Stimulated activated CD4-positive, alpha-beta T cell treated with anti-CD3 and anti-CD28 coated beads, Interleukin-12 subunit alpha, Interleukin-12 subunit beta, amount 100 ng/mL, for 48 hours (primary cell): ENCODE measurements at places on chromosomes 4 and X.

- DNase-seq, result no peak
Observed at GRCh38 chr4:1488357-1488756, 82.1 kb upstream of the NKX1-1 start.

GRCh38 chr4:122819708-122820449 lies 6.8 kb upstream of the FGF2 start:
- DNase-seq, result no peak

DNA sequence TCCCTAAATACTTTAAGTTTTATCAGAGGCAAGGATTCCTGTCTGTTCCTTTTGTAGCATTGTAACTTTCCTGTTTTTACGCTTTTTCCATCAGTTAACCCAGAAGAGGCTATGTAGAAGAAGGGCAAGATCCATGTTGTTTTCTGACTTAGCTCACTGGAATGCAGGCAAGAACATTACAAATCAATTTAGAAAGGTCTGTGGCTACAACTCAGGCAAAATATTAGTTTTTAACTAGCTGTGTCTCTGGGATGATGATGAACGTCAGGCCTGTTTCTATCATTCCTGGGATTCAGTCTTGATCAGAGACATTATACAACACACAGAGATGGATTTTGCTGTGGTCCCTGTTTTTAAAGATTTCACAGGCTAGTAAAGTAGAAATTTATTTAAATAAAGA lies 813.0 kb upstream of the POU3F4 start:
- no peak for DNase-seq

GRCh38 chr4:124212815-124213630 lies 499.5 kb downstream of the ANKRD50 start:
- DNase-seq, result no peak

GRCh38 chr4:165874072-165874790 lies 1.2 kb downstream of the TLL1 start:
- DNase-seq, result no peak

DNA sequence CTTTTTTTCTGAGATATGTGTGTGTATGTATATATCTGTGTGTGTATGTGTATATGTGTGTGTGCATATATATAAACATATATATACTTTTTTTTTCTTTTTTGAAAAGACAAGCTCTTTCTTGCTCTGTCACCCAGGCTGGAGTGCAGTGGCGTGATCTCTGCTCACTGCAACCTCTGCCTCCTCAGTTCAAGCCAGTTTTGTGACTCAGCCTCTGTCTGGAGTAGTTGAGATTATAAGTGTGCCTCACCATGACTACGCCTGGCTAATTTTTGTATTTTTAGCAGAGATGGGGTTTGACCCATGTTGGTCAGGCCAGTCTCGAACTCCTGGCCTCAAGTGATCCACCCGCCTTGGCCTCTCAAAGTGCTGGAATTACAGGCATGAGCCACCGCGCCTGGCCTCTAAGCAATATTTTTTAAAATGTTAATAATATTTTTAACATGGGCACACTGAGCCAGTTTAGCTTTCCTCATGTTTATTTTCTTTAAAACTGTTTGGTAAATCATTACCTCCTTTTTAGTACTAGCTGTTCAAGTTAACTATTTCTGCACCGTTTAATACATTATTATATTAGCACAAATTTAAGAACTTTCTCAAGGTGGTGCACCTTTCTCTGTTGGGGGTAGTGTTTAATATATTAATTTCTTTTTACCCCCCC lies 33.3 kb downstream of the BBS12 start:
- no peak for DNase-seq

GRCh38 chr4:153824501-153824900 lies 35.6 kb upstream of the SFRP2 start:
- DNase-seq, result no peak

DNA sequence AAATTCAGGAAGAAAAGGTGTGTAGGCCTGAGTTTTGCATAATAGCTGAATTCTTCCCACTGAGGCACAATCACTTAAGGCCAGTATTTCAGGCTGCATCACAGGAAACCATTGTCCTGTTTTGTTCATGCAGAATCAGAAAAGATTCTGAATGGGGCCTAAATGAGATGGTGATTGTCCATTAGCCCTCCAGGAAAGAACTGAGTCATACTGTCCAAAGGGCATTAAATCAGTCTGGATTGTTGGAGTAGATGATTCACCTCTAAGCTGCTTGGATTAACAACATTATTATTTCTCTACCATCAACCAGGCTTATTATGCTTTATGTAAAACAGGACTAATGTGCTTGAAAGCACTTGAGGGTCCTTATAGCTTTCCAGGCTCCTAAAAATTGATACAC lies 36.2 kb downstream of the CT47B1 start:
- no peak for DNase-seq

- no peak for DNase-seq
Observed at GRCh38 chrX:13938829-13939530, 90.7 kb downstream of the GEMIN8 start.

DNA sequence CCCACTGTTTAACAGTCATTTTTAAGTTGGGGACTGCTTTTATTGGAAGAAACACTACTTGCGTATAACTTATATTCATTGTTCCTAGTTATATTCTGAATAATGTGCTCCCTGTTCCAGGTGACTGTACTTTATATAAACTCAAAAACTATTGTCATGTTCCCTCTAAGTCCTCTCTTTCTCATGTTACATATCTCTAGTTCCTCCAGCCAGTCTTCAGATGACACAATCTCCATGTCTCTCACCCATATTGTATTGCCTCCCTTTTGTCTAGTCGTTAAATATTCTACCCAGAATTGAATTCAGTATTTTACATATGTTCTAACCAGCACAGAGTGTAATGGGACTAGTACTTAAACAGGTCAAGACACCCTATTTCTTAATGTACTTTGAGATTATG lies 5.3 kb downstream of the VAMP7 start:
- no peak for DNase-seq

DNA sequence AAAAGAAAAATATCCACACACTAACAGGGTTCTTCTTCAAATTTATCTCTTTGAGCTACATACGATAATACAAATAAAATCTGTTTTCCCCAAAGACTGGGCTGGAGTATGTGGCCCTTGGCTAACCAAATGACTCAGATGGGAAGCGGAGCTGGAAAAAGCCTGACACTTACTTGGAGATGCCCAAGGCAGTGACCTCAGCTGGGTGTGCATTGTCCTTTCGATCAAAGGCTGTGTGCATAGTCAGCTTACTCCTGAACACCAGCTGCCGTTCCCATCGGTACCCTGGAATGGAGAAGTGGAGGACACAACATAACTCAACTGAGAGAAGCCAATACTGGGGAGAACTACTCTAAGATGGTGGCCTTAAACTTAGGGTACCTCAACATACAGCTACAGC lies 95.1 kb downstream of the CDS1 start:
- DNase-seq, result no peak

DNA sequence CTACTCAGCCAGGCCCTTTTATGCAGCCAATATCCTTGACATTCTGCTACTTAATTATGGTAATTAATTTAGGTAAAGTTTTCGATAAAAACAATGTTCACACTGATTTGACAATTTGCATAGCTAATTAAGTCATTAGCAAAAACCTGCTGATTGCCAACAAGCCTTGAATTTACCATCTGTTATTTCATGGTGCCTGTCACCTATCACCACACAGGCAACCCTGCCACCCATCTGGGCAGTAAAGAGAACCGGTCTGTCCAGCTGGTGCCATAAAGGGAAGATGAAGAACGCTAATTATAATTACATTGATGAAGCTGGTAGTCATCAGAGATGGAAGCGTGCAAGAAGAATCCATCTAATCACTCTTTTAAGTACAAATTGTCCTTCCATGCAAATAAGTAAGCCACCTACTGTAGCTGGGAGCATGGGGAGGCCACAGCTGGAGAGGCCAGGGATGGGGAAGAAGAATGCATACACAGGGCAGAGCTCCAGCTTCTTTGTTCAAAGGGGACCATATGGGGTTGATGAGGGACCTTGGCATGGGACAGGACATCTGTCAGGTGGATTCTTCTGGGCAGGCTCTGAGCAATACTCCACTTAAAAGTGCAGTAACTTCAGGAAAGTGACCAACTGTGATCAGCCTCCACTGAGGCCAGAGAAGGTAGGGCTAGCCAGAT lies 277.3 kb upstream of the TAPT1 start:
- DNase-seq, result no peak

GRCh38 chr4:182826391-182826790 lies 90.8 kb downstream of the DCTD start:
- no peak for DNase-seq

DNA sequence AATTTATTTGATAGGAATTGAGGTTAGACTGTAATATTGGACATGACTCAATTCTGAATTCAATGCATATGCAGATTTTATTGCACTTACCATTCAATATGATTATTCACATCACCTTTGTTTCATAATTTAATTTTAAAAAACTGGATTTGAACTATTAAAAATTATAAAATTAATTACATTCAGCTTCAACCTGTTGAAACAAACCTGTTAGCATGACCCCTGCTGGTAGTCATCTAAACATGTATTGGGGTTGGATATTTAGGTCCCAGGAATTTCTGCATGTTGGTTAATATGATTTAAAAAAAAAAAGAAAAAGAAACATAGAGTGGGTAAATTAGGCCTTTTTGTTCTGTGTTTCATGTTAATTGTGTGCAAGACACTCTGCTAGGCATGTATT lies 85.9 kb downstream of the ARSJ start:
- DNase-seq, result no peak

DNA sequence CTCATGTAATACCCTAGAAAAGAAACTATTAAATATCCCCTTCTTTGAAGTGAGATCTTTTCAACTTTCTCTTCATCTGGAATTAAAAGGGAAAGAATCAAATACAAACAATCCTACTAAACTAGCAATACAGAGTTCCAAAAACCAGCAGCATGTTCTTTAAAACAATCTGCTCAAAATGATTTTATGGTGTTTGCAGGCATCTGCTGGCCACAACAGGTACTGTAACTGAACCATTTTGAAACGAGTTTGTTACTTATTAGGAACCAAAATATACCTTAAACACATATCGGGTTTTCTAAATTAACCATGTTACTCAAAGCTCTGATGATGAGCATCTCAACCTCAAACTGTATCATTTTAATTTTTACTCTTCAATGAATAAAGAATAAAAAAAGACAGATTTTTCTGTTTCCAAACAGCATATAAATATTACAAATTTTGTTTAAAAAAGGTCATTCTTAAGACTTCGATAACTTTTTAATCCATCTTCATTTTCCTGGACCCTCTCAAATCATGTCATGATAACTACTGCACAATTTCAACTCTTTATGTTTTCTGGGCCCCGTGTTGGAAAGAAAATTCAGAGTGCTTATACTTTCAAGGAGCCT lies 56.5 kb downstream of the ARAP2 start:
- no peak for DNase-seq

GRCh38 chr4:59818656-59819055 lies 1381.5 kb upstream of the ADGRL3 start:
- no peak for DNase-seq

DNA sequence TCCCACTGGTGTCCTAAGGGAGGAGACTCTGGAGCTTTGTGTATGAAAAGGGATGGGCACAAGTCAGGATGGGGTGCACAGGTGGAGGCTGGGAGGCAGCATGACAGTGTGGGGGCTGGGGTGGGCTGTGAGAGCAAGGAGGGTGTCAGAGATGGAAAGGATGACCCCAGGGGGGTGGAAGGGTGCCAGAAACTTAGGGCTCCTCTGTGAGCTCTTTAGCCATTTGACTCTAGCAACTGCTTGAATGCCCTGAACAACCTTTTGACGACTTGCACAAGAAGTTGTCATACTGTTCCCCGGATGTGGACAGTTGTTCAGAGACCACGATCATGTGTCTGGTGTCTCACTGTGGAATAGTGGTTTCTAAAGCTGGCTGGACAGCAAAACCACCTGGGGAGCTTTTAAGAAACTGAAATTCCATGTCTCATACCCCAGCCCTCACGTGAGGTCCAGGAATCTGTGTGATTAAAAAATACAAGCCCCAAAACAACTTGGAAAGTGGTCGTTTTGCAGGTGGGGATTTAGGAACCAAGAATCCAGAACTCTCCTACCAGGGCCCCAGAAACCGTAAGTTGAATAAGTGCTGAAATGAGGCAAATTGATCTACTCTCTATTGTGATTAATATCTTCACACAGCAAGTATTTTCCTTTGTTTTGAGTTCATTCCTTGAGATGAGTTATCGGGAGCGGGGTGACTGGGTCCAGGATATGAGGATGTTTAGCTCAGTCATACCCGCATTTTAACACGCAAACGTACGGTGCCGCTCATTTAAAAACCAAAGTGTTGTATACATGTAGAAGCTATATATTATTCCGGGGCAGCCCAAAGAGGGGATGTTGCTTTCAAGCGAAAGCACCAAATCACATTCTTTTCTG lies 3.4 kb downstream of the RHOH start:
- peak; percentile 73 for DNase-seq

GRCh38 chr4:153452658-153453378 lies 13.3 kb upstream of the TMEM131L start:
- no peak for DNase-seq

DNA sequence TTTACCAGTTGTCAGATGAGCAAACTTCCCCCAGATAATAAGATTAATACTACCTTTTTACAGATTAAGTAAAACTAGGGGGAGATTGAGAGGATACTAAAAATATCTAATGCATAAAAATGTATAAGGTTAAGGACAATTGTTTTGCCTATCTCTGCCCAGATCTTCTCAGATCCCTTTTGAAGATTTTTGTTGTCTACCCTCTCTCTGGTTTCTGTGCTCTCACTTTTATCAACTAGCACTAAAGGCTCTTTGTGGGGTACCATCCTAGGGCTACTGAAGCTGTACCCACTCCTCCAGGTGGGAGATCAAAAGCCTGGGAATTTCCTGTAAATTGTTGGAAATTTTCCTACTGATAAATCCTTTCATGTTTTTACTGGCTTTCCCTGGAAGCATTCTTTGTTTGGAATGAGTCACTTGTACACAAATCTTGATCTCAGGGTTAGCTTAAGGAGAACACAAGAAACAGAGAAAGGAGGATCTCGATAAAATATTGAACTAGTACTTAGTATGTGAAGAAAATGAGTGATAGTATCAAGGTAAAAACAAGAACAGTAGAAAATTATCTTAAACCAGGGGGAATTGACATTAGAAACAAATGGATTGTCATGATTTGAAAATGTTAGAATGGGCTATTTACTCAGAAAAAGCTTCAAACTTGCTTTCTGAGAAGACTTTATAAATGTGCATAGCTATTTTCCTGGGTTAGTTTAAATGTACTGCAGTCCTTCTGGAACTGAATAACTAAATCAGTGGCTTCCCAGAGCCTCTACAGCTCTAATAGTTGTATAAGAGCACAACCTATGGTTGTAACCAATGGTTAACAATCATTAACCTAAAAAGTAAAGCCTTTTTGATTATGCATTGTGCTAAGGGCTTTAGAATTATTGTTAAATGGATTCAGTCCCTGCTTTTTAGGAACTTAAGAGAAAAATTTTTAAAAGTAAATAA lies 679.9 kb upstream of the MAGEB2 start:
- DNase-seq, result no peak

- DNase-seq, result no peak
Observed at GRCh38 chr4:39732728-39733127, 34.8 kb downstream of the UBE2K start.
